GM13976 (cell line): ENCODE measurements at places on chromosomes 5 and 9.
A peak's percentile ranks its signal among the peaks of the same experiment; 100 is the strongest.

- no peak for DNase-seq
Observed at GRCh38 chr9:133255371-133256135, 19.4 kb downstream of the ABO start.

DNA sequence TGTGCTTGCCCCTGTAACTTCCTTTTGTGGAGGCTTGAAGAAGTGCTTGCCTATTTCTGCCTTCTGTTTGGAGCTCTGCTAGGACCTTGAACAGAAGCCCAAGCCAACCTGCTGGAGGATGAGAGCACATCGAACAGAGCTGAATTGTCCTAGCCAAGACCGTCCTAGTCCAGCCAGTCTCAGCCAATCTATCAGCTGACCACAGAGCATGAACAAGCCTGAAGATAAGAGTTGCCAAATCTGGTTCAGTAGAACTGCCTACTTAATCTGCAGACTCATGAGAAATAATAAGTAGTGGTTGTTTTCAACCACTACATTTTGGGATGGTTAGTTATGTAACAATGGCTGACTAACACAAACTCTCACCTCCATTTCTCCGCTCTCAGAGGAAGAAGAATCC lies 4.4 kb upstream of the SNX2 start:
- no peak for DNase-seq

- no peak for DNase-seq
Observed at GRCh38 chr5:123665822-123666371, 153.9 kb downstream of the CSNK1G3 start.

DNA sequence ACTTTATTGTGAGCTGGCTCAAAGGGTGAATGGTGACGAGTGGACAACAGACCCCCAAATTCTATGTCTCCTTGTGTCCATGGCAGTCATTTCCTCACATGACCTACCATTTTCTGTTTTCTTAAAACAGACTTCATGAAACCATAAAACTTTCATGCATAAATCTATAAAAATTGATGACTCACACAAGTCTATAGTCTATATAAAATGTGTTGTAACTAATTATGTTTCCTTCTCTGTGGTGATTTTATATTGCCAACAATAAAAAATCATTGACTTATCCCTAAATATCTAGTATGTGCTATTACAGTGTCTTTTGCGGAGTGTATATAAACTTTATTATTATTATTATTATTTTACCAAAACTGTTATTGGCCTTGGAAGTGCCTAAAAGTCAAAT lies 382.4 kb downstream of the MAT2B start:
- DNase-seq = no peak

- DNase-seq = no peak
Observed at GRCh38 chr5:67035098-67035740, 161.4 kb downstream of the CD180 start.

- peak; percentile 26 for DNase-seq
Observed at GRCh38 chr9:447230-448025, 232.8 kb downstream of the DOCK8 start.

- DNase-seq = no peak
Observed at GRCh38 chr5:44868541-44868940, 59.8 kb downstream of the MRPS30 start.

DNA sequence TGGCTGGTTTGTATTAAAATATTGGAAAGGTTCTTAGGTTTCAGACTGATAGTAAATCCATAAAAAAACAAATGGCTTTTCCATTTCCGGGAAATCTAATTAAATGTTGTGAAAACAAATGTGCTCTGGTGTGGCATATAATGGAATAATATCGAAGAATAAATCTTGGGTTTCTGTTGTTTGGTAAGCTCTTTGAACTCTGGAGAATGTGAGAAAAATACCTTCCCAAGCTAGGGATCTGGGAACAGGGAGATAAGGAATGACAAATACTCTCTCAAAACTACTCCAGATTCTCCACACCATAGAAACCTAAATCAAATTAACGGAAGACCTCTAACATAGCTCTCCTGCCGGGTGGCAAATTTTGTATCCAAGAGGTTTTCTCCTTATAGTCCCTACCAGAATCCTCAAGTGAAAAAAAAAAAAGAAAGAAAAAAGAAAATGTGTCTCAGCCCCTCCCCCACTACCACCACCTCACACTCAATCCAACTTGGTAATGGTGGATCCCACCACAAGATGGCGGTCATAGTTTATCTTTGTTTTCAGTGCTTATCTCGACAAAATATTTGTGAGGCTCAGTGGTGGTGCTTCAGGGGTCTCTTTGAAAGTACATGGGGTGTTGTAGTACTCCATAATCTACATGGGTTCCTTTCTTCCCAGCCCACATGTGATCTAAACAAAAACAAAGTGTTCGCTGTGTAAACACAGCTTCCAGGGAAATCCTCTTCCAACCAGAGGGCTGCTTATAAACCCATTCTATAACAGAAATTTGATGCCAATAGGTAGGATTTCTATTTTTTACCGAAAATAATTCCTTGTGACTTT lies 54.5 kb upstream of the FST start:
- peak; percentile 21 for DNase-seq

DNA sequence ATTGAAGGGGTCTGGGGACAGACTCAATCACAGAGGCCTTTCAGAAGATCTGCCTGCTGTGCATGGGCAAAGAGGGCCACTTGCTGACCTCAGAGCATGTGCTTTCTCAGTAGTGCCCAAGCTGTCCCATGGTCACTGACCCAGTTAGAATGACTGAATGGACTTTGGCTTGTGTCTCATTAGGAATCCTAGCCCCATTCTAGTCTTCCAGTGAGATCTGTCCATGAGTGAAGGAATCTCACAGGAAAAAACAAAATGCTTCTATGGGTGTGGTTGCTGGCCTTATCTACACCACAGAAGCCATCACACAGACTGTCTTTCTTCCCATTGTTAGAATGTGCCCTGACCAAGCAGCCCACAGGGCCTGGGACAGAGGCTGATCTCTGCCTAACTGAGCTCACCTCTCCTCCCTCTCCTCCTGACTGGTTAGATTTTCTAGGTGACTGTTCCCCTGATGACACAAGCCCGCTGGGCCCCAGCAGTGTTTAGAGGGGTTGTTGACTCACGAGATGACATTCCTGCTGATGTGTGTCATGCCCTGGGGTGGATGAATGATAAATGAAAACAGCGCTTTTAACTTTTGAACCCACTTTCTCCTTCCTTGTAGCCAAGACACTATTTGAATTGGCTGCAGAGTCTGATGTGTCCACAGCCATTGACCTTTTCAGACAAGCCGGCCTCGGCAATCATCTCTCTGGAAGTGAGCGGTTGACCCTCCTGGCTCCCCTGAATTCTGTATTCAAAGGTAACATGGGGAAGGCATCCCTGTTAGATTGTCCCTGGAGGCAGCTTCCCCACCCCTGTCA lies 24.8 kb downstream of the TGFBI start:
- DNase-seq = no peak

DNA sequence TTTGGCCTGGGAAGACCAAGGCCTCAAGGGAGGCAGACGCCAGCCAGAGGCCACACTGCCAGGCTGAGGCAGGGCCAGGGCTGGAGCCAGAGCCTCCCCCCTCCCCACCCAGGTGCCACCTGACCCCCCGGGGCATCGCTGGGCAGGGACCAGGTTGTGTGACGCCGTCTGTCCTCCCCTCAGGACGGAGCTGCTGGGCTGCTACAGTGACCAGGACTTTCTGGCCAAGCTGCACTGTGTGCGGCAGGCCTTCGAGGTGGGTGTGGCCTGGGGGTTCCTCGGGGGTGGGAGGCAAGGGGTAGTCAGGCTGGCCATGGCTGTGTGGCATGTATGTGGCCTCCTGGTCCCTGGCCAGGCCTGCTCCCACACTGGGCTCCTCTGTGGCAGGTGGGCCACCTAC lies 17.9 kb upstream of the DOLPP1 start:
- DNase-seq = no peak
